ENCODE measurements at places on chromosomes 12 and 14.

GRCh38 chr14:48786498-48786897, 799.7 kb downstream of the RPS29 start:
- no peak for DNase-seq

DNA sequence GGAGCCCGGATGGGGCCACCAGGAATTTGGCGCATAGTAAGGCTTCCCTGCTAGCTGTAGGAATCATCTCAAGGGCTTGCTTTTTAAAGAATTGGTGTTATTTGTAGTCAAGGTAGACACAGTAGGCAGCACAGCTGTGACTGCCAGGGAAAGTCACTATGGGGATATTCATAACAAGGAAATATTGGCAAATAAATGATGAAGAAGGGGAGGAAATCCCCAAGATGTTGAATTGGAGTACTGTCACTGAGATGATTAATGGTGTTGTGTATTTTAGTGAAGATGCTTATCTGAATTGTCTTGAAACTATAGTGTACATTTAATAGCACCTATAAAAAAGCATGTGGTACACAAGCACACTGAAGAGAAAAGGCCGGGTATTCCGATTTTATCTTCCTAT, 118.9 kb downstream of the NPAS3 start:
- no peak for DNase-seq

DNA sequence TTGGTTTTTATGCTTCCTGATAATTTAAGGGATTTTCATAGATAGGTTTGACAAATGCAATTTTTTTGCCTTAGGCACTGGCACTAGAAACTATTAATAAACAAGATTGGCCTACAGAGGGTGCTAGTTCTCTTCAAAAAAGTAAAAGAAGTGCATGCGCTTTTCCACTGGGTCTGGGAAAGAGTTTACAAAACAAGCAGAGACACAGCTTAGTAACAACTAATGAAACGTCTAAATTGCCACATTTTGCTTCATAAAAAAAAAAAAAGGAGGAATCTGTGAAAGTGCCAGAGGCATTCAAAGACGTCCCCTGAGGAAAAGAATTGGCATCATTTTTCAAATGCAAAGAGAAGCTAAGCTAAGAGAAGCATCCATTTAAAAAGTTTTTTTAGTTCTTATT, 58.3 kb upstream of the EEA1 start:
- DNase-seq = peak; percentile 81

- DNase-seq = no peak
These were observed 33.2 kb downstream of the ZNF664 start for GRCh38 chr12:124006085-124006845.

- no peak for DNase-seq
These were observed 42.1 kb downstream of the SEC23A start for GRCh38 chr14:39060818-39061437.
